Fibroblast of the aortic adventitia (primary cell): ENCODE measurements at places on chromosomes 12 and 14.

DNA sequence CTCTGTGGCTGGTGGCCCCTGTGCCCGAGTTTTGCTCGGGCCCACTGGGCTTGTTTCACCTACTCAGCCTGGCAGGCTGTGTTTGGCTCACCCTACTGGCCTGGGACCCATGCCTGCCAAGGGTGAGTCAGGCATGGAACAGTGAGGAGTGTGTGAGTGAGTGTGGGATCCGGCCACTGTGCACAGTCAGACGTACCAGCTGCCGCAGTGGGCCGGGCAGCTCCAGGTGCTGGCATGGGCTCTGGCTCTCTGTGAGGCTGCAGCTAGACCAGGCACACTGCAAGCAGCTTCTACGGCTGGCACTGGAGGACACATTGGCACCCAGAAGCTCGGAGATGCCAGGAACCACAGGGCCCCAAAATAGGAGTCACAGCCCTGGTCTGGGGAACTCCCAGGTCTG lies 40.6 kb downstream of the HSD17B6 start:
- DNase-seq: peak; percentile 1

DNA sequence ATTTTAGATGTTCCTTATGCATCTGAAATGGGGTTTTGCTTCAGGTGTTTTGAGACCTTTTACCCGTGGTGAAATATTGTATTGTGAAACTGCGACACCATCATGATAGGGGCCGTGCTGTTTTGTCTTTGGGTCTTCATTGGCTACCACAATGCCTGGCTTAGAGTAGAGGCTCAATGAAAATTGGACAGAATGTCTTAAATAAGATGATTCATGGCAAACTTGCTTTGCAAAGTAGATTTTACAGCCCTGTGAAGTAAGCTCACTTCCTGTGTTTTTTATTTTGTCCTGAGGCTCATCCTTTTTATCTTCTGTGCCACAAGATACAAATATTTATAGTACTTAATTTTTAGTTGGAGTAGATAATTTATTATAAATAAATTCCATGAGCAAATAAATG lies 111.3 kb upstream of the FRMD6 start:
- peak; percentile 34 for DNase-seq

- peak; percentile 5 for DNase-seq
Measured at GRCh38 chr12:94875525-94875924, 128.0 kb downstream of the NDUFA12 start.

GRCh38 chr12:20420557-20420956 lies 52.2 kb downstream of the PDE3A start:
- DNase-seq: no peak

- peak; percentile 50 for DNase-seq
Measured at GRCh38 chr14:33435911-33436689, 497.4 kb downstream of the NPAS3 start.

GRCh38 chr12:49622501-49623141 lies 740 bp upstream of the PRPF40B start:
- no peak for DNase-seq

GRCh38 chr12:5506821-5507231 lies 74.9 kb downstream of the NTF3 start:
- no peak for DNase-seq

GRCh38 chr14:101019990-101020710 lies 116.6 kb upstream of the RTL1 start:
- DNase-seq: no peak

DNA sequence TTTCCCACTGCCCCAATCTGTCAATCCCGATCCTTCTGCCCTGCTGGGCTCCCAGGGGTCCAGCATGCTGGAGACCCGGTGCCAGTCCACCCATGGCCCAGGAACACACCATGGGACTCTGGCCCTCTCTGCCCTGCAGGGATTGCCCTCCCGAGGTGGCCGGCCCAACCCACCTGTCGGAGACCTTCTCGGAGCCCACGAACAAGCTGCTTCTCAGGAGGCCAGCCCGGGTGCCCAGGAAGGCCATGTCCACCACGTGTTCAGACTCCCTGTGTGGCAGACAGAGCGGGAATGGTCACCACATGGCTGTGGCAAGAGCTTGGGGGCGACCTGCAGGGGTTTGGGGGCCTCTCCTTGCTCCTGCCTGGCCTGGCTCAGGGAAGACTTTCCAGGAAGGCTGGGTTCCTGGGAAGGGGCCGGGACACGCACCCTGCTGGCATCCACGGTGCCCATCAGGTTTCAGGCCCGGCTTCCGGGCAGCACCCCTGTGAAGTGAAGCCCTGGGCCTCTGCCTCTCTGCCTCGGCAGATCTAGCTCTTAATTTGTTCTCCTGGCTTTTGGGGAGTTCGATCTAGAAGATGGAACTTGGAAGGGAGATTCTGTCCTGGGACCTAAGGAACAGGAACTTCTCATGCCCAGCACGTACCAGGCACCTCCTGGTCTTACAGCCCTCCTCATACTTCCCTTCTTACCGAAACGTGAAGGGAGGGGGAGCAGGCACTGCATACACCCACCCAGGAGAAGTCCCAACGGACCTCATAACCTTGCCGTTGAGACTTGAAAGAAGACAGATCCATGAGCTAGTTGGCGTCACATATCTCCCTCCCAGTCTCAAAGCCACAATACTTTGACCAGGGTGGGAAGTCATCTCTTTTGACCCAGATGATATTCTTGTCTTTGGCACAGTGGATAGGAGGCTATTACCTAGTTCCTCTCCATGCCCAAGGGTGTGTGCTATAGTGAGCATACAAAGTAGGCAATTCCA lies 26.3 kb downstream of the LRTM2 start:
- no peak for DNase-seq

DNA sequence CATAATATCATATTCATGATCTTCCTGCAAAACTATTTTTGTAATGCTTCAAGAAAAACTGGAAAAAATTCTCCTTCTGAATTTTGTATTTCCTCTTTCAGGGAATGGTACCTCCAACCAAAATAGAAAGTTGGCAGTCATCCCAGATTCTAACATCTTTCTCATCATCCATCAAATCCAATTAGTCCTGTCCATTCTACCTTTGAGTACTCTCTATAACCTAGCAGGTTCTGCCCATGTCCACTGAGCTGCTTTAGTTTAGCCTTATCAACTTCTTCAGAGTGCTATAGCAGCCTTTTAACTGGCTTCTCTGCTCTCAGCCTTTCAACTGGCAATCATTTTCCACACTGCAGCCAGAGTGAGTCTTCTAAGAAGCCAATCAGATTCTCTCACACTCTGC lies 236.2 kb downstream of the AKAP6 start:
- DNase-seq: peak; percentile 2

DNA sequence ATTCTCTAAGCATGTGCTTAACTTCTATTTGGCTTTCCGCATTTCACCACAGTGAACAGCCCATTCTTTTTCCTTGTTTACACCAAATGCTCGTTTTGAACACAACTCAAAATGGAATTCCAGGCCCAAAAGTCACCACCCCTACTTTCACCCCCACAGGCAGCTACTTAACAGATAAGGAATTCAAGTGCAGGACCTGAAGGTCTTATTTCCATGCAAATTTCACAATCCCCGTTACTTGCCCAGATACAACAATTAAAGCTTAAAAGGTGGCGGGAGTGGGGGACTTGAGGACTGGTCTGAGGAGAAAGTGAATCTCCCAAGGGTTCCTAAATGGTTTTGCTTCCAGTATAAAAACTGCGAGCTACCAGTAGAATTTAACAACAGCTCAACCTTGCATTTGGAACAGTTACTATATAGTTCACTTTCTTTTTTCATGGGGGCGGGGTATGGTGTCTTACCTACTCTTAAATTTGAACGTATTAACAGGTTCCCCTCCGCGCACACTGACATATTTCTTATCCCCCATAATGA lies 3.7 kb downstream of the USP44 start:
- peak; percentile 78 for DNase-seq

- DNase-seq: no peak
Measured at GRCh38 chr14:68730811-68731425, 61.9 kb downstream of the ZFP36L1 start.

GRCh38 chr12:7118881-7119280 lies 9.8 kb downstream of the RBP5 start:
- DNase-seq: no peak

DNA sequence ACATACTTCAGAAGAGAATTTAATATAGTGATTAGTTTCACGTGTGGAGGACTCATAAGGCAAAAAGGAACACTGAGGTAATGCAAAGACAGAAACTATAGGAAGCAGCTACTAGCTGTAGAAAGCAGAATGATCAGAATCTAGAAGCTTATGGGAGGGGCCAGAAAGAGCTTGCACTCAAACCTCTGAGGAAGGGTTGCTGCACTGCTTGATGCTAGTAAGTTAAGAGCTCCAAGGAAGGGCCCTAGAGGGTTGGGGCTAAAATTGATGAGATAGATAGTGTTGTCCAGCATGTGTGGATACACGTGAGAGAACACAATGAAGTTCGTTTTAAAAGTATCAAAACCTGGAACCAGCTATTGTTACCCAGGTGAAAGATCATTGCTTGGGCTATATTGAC lies 311.1 kb downstream of the SLC6A15 start:
- DNase-seq: no peak

- DNase-seq: no peak
Measured at GRCh38 chr14:23828616-23829015, 125.0 kb upstream of the DHRS4 start.

DNA sequence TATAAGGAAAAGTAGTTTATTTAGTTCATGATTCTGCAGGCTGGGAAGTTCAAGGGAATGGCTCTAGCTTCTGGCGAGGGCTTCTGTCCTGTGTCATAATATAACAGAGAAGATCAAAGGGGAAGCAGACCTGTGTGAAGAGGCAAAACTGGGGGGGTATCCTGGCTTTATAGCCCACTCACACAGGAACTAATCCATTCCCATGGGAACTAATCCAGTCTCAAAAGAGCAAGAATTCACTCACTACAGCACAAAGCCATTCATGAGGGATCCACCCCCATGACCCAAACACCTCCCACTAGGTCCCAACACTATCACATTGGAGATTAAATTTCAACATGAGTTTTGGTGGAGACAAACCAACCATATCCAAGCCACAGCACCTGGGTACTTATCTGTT lies 6.9 kb downstream of the ALDH6A1 start:
- DNase-seq: no peak

DNA sequence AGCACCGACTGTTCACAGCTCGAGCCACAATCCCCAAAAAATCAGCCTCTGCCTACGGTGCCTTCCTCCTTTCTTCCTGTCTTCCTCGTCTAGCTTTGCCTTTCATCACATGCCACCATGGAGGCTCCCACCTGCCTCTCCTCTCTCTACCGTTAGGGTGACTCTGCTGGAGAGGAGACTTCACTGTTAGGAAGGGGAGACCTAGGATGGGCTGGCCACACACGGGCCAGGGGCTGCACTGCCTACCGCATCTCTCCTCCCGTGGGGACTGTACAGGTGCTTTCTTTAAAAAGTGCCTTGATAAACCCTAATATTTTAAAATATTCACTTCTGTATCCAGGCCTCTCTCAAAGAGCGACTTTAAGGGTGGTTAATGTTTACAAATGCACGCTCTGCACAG lies 1104.7 kb downstream of the BCL11B start:
- DNase-seq: no peak

- no peak for DNase-seq
Measured at GRCh38 chr12:130435826-130436225, 98.1 kb downstream of the PIWIL1 start.
